Esophagus squamous epithelium (tissue), 5 donors: ENCODE measurements at places on chromosomes 7 and 10.

DNA sequence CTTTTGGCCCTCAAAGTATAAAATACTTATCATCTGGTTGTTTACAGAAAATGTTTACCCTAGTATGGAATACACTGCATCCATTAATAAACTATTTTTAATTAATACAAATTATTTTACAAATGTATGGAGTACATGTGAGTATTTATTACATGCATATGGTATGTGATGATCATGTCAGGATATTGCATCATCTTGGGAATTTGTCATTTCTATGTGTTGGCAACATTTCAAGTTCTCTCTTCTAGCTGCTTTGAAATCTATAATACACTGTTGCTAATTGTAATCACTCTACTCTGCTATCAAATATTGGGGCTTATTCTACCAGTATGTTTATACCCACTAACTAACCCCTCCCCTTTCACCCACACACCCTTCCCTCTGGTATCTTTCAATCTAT, 103.9 kb upstream of the THSD7A start:
- no peak for DNase-seq

DNA sequence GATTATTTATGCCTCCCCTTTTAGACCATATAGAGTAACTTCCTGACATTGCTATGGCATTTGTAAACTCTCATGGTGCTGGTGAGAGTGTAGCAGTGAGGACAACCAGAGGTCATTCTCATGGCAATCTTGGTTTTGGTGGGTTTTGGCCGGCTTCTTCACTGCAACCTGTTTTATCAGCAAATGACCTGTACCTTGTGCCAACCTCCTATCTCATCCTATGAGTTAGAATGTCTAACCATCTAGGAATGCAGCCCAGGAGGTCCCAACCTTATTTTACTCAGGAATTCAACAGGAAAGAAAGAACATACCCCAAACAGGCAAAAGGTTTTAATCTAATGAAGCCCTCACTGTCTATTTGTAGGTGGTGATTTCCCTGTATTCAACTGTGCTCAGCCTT, 205.4 kb upstream of the YAE1 start:
- no peak for DNase-seq

GRCh38 chr10:77251297-77252013, 386.2 kb downstream of the KCNMA1 start:
- DNase-seq: no peak

GRCh38 chr10:79425074-79425532, 20.3 kb downstream of the ZCCHC24 start:
- no peak for DNase-seq

- no peak for DNase-seq
Observed at GRCh38 chr10:24759672-24760071, 36.0 kb upstream of the ARHGAP21 start.

GRCh38 chr7:143931739-143932138, 3.3 kb upstream of the OR2F2 start:
- no peak for DNase-seq

DNA sequence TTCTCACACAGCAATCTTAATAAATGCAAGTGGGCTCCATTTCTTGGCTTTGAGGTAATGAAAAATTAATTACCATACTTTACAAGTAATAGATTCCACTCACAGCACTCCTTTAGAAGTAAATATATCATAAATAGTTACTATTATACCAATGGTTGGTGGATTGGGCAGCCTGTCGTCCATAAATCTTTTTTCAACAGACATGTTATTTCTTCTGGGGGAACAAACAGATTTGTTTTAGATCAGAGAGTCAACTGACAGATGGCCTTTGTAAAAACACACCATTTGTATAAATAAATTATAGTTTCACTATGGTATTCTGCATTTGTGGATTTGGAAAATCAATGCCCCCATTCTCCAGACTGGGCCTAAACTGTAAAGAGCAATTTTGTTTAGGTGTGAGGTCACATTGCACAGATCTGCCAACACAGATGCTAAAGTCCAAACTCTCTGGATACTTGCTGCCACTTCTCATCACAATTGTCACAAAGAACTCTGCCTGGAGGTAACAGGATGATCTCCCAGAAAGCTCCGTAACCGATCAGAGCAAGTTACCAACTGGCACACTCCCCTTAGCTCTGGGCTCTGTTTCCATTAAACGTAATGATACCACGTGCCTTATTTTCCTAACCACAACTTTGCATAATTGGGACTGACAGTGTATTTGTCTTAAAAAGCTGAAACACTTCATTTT, 4.5 kb upstream of the MACROH2A2 start:
- DNase-seq: no peak

DNA sequence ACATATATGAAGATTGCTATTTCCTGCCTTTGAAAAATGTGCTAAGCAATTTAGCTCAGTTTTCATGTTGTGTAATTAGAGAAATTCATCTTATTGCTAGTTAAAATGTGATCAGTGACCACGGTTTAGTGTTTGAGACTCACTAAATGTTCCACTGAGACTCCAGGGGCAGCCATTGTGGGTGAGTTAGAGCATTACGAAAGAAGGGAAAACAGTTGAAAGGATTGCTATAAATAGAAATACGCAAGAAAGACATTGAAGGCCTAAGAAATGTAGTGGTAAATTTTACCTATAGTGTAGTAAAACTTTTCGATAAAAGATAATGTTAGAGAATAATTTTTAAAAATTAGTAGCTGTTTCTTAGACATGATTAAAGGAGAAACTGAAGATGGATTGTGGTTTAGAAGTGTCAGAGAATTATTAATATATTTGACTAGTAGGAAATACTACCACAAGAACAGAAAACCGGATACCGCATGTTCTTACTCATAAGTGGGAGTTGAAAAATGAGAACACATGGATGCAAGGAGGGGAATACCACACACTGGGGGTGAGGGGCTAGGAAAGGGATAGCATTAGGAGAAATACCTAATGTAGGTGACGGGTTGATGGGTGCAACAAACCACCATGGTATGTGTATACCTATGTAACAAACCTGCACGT, 394.5 kb downstream of the SEMA3D start:
- DNase-seq: no peak

GRCh38 chr10:96122824-96123223, 7.3 kb upstream of the ZNF518A start:
- DNase-seq: no peak

GRCh38 chr10:108434559-108435252, 1270.2 kb upstream of the SORCS1 start:
- no peak for DNase-seq

GRCh38 chr7:87935384-87935706, 1.3 kb downstream of the ADAM22 start:
- DNase-seq: no peak

- no peak for DNase-seq
Observed at GRCh38 chr7:1666823-1667565, 3.1 kb upstream of the ELFN1 start.

GRCh38 chr7:20745702-20746101, 41.0 kb downstream of the SP8 start:
- DNase-seq: no peak

DNA sequence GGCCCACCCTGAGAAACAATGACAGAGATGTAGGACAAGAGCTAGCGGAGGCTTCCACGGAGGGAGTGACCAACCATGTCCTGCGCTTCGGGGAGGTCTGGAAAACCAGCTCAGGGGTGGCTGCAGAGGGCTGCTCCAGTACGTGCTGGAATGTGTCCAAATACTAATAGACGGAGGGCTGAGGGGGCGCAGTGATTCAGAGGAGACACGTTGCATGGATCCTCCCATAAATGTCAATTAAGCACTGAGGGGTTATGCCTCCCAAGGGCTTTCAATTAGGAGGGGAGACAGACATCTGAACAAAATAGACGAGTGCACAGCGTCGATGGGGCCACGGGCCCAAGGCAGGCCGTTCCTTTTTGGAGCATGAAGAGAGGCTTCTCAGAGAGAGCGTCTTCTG, 51.0 kb upstream of the NPS start:
- no peak for DNase-seq

- DNase-seq: no peak
Observed at GRCh38 chr10:102090772-102091171, 25.6 kb downstream of the HPS6 start.

GRCh38 chr7:42495256-42495655, 258.2 kb upstream of the GLI3 start:
- DNase-seq: no peak

GRCh38 chr7:122298618-122299017, 5.9 kb downstream of the FEZF1 start:
- DNase-seq: no peak

GRCh38 chr7:151135866-151136843, 31.3 kb downstream of the GBX1 start:
- DNase-seq: no peak

GRCh38 chr10:93165367-93165766, 91.7 kb downstream of the CYP26A1 start:
- DNase-seq: no peak

GRCh38 chr7:27434756-27435400, 192.3 kb downstream of the EVX1 start:
- DNase-seq: no peak

DNA sequence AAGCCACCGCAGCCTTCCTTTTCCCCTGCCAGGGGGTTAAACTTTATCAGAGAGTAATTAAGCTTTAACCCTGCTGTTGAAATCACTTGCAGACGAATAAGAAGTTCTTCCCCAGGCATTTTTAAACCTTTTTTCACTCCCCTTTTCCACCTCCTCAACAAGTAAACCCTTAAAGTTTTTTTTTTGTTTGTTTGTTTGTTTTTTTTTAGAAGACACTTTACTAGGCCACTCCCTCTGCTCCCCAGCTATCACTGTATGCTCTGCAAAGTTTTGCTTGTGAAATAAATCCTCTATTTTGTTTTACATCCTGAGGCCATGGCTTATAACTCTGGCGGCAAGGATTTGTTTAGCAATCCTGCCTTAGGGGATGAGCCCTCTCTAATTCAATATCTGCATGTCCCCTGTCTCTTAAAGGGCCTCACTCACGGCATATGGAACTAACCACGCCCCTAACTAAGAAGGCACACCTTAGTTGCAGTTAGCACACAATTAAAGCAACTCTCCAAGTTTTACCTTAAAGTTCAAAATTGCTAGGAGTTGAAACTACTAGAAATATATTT, 1354.7 kb upstream of the LRRTM3 start:
- no peak for DNase-seq

DNA sequence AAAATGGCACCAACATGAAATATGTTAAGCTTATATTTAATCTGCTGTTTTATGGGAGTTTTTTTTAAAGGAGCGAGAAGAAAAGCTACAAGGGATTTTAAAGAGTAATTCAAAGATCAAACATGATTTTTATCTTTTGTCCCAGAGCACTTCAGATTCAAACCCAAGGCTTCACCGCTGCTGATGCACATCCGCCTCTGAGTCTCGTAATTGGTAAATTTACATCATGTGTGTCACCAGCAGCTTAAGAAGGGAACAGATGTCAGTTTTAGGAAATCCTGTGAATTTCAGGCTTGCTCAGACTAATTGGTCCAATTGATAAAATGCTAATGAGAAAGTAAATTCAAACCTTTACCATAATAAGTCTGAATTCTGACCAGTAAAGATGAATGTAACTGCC, 406.3 kb downstream of the GFRA1 start:
- no peak for DNase-seq

DNA sequence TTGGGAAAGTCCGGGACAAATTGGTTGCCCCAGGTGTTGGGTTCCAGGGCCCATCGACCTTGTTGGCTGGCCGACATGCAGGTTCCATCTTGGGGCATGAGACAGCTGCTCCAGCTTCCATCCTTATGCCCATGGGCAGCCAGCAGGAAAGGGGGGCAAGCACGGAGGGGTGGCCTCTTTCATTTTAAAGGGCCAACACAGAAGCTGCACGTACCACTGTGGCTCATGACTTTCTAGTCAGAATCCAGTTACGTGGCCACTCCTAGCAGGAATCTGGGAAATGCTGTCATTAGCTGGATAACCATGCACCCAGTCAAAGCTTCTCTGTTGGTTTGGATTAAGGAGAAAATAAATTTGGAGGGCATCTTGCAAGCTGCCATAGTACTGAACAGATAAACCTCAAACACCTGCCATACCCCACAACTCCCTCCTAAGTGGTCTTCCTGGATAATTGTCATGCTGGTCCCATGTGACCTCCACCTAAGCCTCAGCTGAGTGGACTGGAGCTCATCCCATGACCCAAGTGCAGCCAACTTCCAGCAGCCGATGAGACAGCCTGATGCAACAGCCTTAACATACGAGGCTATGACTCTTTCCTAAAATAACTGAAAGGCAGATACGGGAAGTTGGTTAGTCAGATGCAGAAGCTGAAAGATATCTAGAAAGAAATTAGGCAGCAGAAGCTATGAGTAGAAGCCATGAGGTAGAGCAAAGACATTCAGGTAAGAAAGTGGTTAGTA, 21.4 kb upstream of the GSDME start:
- DNase-seq: no peak

DNA sequence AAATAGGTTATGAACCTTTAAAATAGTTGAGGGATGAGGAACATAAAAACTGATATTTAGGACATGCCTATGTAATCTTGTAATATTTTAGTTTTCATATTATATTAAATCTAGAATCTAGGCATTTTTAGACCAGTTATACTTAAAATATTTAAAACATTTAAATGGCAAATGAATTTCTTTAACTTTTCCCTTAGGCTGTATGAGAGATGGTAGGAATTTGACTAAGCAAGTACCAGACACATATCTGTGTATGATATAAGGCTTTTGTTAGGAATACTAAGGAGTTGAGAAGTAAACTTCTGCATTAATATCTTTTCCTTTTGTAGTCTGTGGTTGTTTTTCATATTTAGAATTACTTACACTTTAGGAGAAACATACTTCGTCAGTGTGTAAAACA, 25.1 kb downstream of the SEPTIN7 start:
- no peak for DNase-seq

GRCh38 chr10:48399056-48399541, 92.6 kb downstream of the MAPK8 start:
- DNase-seq: no peak

- no peak for DNase-seq
Observed at GRCh38 chr7:68246189-68246633, 1249.6 kb downstream of the TYW1 start.

DNA sequence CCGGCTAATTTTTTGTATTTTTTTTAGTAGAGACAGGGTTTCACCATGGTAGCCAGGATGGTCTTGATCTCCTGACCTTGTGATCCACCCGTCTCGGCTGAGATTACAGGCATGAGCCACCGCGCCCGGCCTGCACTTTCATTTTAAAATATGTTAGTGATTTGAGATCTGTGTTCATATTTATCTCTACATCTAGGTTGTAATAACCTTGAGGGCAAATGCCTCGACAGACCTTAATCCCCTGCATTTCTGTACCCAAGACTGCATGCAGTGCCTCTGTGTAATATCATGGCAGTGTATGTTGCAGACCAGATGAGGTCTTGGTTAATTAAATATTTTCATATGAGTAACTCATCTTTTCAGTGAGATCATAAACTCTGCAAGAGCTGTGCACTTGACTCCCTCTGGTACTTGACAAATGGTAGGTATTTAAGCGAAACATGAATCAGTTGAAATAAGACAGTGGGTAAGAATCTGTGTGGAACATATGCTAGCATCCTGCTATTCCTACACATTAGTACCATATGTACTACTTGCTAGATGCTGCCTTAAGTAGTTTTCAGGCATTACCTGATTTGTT, 673.9 kb upstream of the ANKRD30A start:
- DNase-seq: no peak
